Ecto neural progenitor cell (in vitro differentiated cells): ENCODE measurements at places on chromosomes 6 and 20.

- no peak for DNase-seq
Measured at GRCh38 chr6:64727075-64727474, 980.0 kb downstream of the EYS start.

- no peak for DNase-seq
Measured at GRCh38 chr6:142482249-142482648, 180.4 kb downstream of the ADGRG6 start.

GRCh38 chr20:37243076-37243936, 18.3 kb downstream of the GHRH start:
- no peak for DNase-seq

GRCh38 chr20:17936761-17937732, 31.5 kb downstream of the SNX5 start:
- DNase-seq: peak; percentile 49

DNA sequence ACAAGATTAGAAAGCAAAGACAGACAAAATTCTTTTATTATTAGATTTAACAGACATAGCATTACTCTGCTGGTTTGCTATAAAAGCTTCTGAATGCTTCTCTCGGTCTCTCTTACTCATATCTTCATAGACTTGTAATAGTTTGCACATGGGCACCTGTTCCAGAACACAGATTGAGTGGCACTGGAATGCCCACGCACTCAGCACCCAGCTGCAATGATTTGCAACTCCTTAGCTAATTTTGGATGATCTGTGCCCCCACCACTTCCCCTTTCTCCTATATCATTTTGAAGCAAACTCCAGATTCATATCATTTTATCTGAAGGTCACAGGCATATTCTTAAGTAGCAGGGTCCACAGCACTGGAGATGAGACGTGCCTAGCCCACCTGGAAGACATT, 148.8 kb downstream of the CFAP61 start:
- no peak for DNase-seq

DNA sequence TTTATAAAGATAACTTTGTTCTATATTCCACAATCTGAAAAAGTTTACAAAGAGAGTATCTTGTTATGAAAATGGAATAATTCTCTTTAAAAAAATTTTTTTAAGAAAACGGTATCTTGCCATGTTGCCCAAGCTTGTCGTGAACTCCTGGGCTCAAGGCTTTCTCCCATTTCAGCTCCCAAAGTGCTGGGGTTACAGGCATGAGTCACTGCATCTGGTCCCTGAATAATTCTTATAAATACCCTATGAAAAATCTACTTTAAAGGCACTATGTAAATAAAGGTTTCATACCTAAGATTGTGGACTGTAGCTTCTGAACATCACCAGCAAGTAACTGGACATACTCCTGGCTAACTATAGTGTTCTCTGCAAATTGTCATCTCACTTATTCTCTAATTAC, 60.3 kb downstream of the SAMD3 start:
- DNase-seq: no peak

DNA sequence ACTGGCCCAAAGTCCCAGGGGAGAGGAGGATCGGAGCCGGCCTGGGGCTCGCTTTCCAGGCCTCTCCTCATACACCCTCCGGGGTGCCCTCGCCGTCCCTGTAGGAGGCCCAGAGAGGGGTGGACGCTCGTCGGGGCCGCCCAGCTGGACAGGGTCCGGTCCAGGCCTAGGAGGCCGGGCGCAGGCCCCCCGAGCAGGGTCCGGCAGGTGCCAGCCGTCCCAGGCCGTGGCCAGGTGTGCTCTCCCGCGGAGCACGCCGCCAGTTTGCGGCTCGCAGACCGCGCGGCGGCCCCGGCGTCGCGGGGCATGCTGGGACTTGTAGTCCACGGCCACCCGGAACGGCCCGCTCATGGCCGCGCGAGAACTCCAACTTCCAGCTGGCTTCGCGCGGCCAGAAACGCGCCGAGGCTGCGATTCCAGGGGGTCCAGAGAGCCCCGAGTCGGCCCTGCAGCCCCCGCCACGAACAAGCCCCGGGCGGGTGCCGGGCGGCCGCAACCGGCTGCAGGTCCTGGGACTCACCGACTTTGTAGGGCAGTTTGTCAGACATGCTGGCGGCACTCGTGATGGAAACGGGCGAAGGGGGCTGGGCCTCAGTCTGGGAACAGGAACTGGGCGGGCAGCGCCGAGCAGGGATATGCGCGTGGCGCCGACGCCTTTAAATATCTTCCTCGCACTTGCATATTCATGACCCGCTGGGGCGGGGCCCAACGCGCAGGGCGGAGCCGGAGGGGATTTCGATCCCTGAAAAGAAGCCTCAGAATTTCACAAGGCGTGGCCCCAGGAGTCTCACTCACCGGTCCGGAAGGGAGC, at the start of gene AHCY:
Gene AHCY (minus strand): TSS at position 633 of the 811 bp plus-strand sequence. CDS start 85 bp downstream, at position 548.
- DNase-seq: peak; percentile 97

- DNase-seq: no peak
Measured at GRCh38 chr6:151176911-151177770, 62.6 kb upstream of the AKAP12 start.

- no peak for DNase-seq
Measured at GRCh38 chr6:24775520-24776058, 852 bp downstream of the GMNN start.

GRCh38 chr6:134683783-134684422, 266.0 kb downstream of the ALDH8A1 start:
- DNase-seq: no peak

GRCh38 chr6:28814032-28814976, 109.5 kb downstream of the TRIM27 start:
- DNase-seq: peak; percentile 72

DNA sequence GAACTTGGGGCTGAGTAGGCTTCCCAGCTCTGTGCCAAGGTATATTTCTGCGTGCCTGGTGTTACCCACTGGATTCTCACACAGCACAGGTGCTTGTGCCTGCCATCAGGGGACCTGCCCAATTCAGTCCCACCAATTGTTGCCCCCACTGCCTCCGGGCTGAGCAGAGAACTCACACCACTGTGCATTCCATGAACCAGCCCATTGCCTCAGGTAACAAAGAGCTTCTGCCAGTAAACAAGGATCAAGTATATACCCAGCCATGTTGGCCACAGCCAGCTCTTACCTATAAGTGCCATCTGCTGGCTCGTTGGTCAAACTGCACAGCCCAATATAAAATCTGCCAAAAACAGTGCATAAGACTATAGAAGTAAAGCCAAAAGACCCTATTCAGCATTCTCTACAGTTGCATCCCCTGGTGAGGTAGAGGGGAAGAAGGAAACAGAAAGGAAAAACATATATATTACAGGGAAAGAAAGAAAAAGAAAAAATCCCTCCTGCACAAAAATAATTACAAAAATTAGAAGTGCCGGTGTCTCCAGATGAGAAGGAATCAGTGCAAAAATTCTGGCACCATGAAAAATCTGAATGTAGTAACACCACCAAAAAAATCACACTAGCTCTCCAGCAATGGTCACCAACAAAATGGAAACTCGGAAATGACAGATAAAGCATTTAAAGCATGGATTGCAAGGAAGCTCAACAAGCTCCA, 241.4 kb downstream of the IBTK start:
- DNase-seq: no peak

DNA sequence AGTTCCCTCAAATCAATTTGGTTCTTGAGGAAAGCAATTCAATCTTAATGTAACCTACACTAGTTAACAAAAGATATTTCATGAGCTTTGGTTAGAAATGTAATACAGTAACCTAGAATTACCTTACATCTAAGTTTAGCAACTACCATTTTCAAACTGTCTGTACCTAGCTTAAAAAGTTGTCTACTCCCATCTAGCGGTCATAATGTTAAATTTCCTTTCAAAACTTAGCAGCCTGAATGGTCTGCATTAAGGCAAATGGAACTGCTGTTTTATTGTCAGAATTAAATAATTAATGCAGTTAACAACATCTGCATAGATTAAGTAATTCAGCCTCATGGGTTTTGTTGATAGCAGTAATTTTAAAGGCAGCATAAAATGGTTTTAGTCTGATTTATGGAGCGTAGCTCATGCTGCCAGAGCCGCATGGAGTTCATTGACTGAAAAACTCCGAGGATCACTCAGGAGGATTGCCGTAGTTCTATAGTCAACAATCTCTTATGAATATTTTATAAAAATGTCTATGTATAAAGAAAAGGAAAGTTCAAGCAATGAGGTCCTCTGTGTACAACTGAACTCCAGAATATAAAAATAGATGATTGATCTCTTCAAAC, 485.4 kb upstream of the MANEA start:
- no peak for DNase-seq

DNA sequence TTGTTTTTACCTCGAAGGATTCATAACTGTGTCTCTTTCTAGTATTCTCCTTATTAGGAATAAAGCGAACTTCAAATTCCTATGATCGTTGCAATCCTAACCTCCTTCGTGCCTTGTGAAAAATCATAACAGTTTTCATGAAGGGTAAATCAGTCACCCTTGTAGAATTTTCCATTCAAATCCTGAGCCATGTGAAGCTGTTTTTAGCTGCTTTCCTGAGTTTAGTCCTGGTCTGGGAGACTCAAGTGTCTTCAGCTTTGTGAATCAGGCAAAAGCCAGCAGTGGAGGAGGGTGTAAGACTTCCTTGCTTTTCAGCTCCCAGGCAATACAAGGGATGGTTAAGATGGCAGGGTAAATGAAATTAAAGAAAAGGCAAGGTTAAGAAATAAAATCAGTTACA, 24.3 kb downstream of the GCNT2 start:
- DNase-seq: no peak

DNA sequence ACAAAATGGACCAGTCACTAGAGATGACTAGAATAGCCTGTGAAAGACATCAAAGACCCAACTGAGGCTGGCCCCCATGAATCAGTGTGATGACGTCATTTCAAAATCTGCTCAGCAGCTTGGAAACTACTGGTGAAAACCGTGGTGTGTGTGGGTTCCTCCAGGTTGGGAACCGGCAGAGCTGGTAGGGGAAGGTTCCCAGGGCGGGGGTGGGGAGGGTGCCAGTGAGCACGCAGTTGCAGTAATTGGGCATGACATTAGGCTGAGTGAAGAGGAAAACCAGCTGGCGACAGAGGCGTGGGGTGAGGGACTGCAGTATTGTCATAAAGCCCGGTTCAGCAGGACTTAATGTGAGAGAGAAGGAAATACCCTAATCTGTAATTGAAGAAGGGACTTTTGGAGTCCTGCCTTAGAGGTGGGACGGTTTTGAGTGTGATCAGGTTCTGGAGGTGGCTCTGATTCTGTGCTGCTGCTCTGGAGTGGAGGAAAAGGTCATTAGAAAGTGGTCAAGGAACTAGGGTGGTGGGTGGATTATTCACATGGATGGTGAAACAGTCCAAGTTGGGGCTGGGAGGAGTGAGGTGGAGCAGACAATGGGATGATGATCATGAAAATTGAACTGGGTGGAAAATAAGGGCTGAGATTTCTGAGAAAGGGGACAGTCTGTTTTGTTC, 52.0 kb upstream of the MTHFD1L start:
- DNase-seq: no peak

DNA sequence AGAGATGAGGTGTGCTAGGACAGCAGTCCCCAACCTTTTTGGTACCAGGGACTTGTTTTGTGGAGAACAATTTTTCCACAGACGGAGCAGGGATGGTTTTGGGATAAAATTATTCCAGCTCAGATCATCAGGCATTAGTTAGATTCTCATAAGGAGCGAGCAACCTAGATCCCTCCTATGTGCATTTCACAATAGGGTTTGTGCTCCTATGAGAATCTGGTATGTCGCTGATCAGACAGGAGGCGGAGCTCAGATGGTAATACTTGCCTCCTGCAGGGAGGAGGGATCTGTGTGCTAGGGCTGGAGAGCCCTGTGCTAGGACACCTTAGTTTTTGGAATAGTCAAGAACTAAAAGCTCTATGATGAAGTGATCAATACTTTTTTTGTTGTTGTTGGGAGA, 2.5 kb downstream of the SMIM13 start:
- DNase-seq: peak; percentile 52

DNA sequence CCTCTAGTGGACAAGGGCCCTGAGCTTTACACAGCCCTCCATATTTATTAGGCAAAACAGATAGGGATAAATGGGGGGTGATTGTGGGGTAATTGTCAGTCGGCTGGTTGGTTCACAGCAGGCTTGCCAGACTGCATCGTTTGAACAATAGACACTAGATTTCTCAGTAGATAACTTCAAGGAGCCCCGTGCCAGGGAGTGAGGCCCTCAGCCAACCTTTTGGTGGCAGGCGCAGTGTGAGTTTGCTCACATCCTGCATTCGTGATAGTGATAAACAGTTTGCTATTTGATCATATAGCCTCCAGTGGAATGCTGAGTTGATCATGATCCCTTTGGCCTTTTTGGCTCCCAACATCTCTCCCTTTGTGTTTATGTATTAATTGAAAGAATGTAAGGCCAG, 3.6 kb upstream of the ABHD12 start:
- no peak for DNase-seq

DNA sequence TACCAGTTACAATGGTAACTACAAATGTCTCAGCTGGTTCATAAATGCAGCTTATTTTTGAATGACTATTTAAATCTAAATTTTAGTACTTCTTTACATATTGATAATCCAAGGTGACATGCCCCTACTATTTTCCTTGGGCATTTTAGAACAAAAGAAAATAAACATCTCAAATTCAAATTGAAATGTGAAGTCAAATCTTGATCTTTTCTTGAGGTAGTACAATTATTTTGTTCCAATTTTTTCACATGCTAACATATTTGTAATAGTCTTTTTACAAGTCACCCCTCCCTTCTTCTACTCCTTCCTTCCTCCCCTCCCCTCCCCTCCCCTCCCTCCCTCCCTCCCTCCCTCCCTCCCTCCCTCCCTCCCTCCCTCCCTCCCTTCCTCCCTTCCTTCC, 370.1 kb upstream of the MMS22L start:
- DNase-seq: no peak

DNA sequence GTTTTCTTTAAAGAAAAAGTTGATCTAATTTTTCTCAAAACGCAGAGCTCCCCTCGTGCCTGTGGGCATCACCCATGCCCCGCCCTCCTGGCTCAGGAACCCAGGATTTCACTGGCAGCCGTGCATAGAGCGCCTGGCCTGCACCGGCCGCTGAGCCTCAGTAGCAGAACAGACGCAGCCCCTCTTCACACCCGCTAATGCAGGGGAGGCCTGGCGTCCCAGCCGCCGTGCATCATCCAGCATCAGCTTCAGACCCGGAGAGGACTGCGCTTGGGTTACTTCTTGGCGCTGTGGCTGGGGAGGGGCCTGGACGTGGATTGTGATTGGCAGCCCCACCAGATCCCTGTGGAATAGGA, 18.1 kb downstream of the RBM38 start:
- no peak for DNase-seq
